Hypothalamus (tissue), 51 donors: ENCODE measurements at places on chromosomes 3 and 15.

DNA sequence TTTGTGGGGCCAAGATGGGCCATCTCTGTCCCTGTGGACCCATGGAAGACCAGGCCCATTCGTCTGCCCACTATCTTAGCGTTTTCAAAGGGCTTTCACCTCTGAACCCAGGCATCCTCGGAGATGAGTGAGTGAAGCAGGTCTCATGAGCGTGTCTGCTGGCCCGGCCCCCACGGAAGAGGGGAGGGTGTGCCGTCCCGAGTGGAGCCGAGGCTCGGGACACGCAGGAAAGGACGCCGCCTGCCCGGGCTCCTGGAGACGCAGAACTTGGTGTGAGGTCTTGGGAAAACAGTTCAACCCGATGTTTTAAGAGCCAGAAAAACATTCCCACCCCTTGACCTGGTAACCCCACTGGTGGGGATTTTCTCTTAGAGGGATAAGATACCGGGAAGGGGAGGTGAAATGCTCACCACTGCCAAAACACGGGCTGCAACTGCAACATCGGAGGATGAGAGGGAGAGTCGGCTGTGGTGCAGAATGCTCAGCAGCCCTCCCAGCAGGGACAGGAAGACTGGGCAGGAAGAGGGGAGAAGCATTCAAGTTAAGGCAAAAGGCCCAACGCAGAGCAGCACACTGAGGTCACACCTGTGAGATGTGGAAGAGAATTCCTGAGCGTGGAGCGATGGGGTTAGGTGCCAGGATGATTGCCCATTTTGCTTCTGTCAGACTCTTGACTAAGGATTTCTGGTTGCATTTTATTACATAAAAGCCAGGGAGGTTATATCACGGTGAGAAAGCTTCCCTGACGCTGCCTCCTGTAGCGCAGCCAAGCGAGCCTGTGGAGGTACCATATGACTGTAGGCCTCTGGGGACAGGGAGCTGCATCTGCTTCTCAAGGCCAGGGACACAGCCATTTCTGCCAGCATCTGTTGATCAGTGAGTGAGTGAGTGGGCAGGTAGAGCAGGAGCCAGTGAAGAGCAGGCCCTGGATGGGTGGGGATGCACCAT lies 14.1 kb upstream of the STAB1 start:
- DNase-seq: no peak

GRCh38 chr3:126552688-126553283 lies 5.9 kb downstream of the C3orf22 start:
- DNase-seq: no peak

DNA sequence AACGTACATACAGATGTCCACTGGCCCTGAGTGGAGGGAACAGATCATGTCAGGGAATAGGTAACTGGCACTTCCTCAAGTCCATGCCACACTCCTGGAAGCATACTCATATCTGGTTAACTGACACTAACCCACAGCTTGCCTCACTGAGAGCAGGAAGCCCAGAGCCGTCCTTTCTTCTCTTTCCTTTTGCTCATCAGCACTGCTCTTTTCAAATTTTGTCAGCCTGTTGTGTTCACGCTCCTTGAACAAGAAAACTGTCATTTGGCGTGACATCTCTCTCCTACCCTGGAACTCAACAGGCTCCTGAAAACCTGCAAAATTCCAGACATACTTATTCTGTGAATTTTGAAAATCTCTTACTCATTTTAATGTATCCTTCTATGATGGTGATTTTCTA lies 360.2 kb downstream of the MAGI1 start:
- DNase-seq: no peak

DNA sequence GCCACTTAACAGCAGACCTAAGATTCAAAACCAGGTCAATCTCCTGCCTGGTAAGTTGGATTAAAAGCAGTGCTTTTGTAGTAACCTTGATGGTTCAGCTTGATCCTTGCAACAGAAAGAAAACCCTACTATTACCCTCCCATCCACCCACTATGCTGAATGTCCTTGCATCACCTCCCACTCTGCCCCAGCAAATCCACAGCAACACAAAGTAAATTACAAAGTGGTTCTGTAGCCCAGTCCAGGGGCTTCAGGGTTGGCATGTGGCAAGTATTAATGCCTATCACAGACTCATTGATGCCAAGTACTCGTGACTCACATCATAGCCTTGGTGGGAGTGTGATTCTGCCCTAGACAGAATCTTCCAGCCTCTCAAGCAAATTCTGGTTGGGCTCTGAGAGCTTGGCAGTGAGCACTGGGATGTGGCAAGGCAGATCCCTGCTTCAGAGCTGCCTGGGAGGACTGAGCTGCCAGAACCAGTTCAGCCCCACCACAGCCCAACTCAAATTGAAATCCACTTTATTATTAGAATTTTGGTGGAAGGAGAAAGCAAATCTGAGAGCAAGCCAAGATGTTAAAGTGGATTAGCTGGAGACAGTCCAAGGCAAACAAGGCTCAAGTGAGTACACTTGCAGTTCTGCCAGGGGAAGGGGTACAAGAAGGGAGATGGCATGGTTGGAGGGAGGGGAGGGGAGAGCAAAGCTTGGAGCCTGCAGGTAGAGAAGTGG lies 225.8 kb upstream of the UMPS start:
- DNase-seq: peak; percentile 8

DNA sequence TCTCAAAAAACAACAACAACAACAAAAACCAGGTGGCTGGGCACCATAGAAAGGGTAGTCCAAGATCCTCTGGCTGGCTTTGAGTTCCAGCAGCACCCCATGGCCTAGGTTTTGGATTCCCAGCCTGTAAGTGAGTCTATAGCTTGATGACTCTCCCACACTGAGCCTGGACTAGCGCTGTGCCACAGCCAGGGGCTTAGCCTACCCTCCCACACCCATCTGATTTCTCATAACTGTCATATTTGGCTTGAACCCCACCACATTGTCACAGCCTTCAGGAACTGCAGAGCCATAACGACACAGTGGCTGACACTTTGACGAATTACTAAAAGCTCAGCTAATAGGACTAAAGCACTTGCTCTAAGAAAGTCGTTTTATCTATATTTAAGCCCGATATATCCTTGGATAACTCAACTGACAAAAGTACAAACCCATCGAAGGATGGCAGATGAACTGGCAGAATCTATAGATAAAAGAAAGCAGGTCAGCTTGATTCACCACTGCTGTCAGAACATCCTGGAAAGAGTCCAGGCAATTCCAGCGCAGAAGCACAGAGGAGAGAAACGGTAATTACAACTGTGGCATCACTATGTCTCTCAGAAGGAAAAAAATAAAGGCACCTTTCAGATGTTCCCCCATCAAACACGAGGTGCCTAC lies 62.1 kb downstream of the HOMER2 start:
- DNase-seq: no peak

GRCh38 chr15:83210619-83211018 lies 3.0 kb upstream of the HDGFL3 start:
- no peak for DNase-seq

GRCh38 chr15:34584996-34585395 lies 1.5 kb upstream of the GOLGA8B start:
- no peak for DNase-seq

DNA sequence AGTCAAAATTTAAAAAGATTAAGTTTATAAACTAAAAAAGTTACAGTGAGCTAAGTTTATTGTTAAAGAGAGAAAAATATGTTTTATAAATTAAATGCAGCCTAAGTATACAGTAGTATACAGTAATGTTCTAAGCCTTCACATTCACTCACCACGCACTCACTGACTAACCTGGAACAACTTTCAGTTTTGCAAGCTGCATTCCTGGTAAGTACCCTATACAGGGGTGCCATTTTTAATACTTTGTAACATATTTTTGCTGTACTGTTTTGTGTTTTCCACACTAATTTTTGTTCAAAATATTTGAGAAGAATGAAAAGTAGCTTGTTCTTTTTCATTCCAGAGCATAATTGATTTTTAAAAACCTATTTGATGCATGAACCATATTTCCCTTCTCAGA lies 524.9 kb downstream of the RBMS3 start:
- no peak for DNase-seq

- DNase-seq: no peak
Measured at GRCh38 chr3:150462108-150462507, 54.0 kb downstream of the TSC22D2 start.

DNA sequence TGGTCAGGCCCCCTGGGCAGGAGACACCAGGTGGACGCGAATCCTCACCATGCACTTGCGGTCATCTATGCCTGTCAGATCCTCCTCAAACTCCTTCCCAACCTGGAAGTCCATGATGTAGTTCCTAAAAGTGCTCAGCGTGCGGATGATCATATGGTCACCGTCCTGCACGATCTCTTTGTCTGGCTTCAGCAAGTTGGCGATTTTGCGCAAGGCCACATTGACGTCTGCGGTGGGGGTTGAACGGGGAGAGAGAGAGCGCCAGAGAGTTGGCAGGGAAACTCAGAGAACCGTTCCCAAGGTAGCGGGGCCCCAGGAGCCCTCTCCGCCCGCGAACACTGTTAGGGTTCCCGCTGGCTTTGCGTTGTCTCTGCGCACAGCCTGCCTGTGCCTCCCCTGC lies 809 bp downstream of the RBP1 start:
- DNase-seq: peak; percentile 48

- no peak for DNase-seq
Measured at GRCh38 chr15:84798436-84798946, 18.7 kb upstream of the ALPK3 start.

DNA sequence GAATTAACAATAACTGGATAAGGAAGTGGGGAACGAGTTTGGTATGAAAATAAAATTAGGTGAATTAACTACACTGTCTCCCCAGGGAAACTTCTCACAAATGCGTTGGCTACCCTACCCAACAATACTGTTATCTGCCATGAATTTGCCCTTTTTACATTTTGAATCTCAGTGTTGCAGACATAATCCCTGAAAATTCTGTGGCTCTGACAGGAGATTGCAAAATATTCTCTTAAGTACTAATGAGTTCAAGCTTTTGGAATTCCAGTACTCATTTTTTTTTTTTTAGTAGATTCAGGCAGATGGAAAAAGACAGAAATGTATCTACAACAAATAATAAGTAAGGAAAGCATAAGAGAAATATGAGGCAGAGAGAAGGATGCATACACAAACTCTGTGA lies 332.6 kb downstream of the LSAMP start:
- DNase-seq: no peak

GRCh38 chr15:68541743-68542142 lies 37.0 kb upstream of the CORO2B start:
- no peak for DNase-seq

DNA sequence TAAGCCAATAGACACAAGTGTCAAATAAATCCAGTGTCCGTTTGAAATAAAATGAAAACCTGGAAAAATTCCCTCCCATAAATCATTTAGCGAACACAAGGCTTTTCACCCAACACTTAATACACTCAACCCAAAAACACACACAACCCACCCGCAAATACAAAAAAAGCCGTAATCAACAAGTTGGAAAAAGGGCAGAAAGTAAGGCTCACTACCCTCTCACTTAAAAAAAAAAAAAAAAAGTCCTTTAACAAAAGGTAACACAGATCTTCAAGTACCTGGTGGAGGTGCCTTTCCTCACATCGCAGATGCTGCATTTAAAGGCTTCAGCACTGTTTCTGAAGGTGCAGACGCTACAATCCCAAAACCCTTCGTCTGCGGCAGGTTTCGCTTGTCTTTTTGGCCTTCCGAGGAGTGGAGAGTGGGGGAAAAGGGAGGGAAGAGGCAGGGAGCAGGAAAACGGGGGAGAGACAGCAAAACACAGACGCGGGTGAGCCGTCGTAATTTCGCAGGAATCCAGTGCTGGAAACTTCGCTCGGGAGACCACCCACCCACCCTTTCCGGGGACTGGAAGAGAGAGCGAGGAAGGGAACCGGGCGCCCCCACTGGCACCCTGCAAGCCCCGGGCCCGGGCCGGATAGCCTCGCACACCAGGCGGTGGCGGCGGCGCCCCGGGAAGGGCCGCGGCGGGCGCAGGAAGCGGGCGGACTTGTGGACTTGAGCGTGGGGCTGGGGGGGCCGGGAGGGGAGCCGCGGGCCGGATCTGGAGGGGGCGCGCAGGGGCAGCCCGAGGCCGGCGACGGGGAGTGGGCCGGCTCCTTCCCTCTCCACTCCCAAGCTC lies 401.8 kb downstream of the SHQ1 start:
- peak; percentile 40 for DNase-seq

DNA sequence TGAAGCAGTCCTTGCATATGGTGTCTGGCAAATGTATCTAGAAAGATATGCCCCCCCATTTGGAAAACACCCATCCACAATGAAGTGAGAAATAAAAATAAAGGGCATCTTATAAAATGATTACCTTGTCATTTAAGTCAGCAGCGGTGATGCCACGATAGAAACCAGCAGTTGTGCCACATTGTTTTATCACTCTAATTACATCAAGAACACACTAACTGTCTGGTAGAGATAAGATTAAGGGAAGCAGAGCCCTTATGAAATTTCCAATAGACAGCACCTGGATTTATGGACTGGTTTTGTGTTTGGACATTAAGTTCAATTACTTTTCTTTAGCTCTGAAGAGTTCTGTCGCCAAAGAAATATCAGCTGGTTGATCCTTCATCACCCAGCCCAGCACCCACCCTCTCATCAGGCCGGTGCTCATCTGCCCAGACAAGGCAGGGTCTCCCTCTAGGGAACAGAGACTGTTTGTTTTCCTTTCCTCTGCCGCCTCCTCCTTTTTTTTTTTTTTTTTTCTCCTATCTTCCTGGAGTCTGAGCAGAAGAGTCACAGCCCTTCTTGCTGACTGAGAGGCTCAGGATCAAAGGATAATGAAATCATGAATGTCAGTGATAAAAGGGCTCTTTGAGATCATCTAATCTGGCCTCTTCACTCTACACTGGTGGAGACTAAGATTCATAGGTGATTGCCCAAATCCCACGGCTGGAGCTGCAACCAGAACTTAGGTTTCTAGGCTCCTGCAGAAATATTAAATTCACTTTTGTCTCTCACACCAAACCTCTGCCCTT lies 464.1 kb downstream of the NTRK3 start:
- DNase-seq: no peak

DNA sequence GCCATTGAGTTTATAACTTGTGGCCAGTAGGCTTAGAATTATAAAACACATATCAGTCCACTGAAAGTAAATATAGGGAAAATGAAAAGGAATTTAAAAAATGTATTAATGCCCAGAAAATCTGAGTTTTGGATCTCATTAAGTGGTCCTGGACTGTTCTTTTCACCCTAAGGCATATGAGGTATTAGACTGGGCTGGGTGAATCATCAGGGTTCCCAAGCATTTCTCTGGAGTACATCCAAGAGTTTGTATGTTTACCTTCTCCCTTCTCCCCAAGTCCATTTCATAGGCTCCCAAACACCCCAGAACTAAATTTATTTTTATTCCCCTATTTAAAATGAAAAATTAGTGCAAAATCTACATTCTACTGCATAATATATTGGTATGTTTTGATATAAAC lies 31.9 kb upstream of the SPTSSB start:
- DNase-seq: no peak

DNA sequence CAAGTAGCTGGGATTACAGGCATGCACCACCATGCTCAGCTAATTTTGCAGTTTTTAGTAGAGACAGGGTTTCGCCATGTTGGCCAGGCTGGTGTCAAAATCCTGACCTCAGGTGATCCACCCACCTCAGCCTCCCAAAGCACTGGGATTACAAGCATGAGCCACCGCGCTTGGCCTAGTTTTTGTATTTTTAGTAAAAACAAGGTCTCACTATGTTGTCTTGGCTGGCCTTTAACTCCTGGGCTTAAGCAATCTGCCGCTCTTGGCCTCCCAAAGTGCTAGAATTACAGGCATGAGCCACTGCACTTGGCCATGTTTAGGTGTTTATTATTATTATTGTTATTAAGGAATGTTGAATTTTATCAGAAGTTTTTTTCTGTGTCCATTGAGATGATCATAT lies 14.7 kb downstream of the IL16 start:
- DNase-seq: no peak

GRCh38 chr3:184375747-184376461 lies 2.1 kb downstream of the THPO start:
- no peak for DNase-seq
